ENCODE measurements at places on chromosomes 3 and 15.

DNA sequence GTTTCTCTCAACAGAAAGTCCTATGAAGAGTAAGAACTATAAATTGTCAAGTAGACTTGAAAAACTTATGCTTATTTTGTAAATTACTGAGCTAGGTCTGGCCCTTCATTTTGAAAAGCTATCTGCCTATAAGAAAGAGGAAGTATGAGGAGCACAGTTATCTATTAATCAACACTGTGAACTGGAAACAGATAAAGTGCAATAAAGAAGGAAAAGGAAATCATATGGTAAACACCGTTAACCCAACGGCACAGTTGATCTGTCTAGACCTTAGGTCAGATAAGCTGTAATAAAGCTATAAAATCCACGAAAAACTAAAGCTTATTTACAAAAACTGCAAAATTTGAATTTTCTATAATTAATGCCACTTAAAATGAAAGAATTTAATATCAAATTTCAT, 242.5 kb downstream of the ZBTB20 start:
- no peak for DNase-seq

GRCh38 chr15:41735046-41735445, 39.2 kb upstream of the MAPKBP1 start:
- DNase-seq: no peak

DNA sequence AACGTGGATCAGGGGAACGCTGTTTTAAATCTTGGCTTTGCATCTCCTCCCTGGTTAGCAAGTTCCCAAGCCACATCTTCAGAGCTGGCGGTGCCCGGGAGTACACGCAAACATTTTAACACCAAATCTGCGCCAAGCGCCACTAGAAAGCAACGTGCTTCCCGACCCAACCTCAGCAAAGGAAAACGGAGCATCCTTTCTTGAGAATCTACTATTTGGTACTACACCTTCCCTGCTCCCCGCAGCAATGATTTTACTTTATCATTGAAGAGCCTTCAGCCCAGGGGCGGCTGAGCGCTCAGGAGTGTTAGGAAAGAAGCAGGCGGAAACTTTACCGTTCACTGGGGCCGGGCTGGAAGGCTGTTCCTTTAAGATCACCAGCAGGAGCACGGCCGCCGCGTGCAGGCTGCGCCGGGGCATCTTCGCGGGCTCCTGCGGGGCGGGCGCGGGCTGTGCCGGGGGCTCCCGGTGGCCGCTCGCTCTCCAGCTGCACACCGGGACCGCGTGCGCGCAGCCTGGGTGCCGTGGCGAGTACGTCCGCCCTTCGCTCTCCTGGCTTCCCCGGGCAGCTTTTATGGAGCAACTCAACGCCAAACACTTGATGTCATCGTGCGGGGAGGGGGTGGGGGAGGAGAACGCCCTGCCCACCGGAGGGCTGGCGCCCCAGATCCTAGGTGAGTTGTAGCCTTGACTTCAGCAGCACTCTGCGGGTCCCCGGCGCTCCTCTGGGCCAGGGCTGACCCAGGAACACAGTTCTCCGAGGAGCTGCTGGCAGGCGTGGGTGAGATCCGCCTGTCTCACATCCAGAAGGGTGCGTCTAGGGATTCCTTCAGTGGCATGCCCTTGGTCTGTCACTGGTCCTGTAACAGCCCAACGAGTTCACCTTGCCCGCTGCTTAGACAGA, at the start of gene CA12:
Gene CA12 (minus strand): TSS at position 546 of the 904 bp plus-strand sequence. CDS start 126 bp downstream, at position 420.
- DNase-seq: no peak

DNA sequence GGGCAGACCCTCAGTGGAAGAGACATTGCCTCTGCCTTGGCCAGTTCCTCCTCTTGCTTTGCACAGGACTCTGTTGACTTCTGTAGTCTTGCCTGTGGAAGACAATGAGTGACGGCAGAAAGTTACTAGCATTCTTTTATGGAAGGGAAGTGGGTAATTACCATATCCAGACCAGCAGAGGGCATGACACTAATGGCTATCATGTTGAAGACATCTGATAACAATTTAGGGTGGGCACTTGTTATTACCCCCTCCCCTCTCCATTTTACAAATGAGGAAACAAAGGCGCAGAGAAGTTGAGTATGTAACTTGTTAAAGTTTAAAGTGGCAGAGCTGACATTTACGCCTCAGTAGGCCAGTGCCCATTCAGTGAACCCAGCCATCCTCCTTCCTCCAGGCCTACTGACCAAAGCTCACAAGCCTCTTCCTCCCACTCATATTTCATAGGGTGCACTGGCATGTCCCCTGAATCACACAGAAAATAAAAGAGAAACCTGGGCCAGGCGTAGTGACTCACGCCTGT, 48.2 kb upstream of the FMN1 start:
- no peak for DNase-seq

DNA sequence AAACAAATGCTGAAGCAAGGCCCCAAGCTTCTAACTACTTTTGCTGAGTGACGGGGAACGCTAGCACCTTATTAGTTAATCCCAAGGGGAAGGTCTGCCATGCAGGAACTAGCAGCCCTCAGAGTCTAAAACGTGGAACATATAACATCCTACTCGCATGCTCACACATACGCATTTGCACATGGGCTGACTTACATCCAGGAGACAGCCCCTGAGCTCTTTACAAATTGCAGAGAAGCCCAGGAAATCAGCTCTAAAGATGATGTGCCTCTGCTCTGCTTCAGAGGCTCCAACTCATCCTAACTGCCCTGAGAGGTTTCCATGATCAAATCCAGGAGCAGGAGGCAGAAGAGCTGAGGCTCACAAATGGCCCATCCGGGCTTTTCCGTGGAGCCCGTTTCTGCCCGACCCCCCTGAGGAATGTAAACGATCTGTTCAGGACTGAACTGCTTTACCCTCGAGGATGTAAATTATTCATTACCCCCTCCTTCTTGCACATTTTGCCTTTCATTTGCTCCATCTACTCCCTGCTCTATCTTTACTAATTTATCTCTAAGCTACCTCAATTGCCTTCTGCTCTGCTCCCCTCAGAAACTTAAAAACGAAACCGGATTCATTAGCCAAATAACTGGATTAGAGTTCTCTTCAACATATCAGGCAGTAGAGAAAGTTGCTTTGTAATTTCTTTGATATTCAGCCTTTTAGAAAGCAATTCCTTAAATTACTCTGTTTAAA, 141.9 kb upstream of the CCDC54 start:
- no peak for DNase-seq

DNA sequence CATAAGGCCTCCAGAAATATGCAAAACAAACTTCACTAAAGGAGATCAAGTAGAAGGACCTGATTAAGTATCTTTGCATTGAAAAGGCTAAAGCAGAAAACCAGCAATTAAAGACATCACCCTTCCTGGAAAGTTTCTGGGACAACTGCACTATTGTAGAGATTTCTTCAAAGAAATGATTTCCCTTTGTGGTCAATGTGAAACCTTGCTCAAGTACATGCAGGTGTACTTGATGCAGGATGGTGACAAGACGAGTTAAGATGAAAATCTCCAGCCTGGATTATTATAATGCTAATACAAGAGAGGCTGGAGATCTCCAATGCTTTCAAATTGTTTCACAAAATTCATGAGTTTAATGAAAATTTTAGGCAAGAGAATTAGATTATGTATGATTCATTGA, 208.4 kb downstream of the TIGIT start:
- no peak for DNase-seq

GRCh38 chr3:125480656-125481374, 39.2 kb downstream of the SNX4 start:
- DNase-seq: no peak

- peak; percentile 27 for DNase-seq
These were observed 153.9 kb downstream of the BBX start for GRCh38 chr3:107676469-107677309.

Measured in NCI-H2081 treated with DMSO at 0.1 percent for 48 hours (cell line).